ENCODE measurements at places on chromosomes 3 and 15.

DNA sequence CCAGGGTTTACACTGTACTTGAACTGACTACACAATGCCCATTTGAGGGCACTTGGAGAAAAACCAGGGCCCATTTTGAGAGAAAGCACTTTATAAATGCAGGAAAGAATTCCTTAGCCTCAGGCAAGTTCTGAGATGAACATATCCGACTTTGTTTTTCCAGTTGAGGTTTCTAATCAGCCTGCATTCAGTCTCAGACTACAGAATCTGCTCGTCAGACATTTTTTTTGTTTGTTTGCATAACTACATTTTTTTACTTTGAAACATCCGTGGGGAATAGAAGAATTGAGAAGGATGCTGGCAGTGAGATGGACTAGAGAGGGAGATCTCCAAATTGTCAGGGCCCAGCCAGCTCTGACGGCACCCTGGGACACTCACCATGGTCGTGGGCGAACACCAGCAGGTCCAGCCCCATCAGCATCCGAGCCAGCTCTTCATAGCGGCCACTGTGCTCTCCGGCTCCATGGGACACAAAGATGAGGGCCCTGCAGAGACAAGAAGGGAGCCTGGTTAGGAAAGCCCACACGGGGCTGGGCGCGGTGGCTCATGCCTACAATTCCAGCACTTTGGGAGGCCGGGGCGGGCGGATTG lies 40.8 kb downstream of the MGLL start:
- no peak for DNase-seq

DNA sequence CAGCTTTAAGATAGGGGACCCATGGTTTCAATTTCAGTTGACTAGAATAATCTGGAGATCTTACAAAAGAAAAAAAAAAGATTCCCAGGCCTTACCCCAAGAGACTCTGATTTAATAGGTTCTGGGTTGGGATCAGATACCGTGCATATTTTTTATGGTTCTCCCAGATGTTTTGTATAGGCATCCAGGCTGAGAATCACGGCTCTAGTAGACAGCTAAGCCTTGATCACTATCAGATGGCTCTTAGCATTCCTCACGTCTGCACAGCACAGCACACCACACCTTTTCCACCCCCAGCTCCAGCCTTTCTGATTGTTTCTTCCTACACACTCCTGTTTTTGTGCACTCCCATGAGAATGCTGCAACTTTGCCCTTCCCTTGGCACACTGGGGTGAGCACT lies 40.8 kb downstream of the TMEM45A start:
- DNase-seq: no peak

GRCh38 chr3:195075199-195075940 lies 195.6 kb downstream of the XXYLT1 start:
- no peak for DNase-seq

- DNase-seq: no peak
These were observed 59.9 kb upstream of the MCF2L2 start for GRCh38 chr3:183488343-183488742.

- no peak for DNase-seq
These were observed 618.6 kb downstream of the NLGN1 start for GRCh38 chr3:174016186-174016585.

DNA sequence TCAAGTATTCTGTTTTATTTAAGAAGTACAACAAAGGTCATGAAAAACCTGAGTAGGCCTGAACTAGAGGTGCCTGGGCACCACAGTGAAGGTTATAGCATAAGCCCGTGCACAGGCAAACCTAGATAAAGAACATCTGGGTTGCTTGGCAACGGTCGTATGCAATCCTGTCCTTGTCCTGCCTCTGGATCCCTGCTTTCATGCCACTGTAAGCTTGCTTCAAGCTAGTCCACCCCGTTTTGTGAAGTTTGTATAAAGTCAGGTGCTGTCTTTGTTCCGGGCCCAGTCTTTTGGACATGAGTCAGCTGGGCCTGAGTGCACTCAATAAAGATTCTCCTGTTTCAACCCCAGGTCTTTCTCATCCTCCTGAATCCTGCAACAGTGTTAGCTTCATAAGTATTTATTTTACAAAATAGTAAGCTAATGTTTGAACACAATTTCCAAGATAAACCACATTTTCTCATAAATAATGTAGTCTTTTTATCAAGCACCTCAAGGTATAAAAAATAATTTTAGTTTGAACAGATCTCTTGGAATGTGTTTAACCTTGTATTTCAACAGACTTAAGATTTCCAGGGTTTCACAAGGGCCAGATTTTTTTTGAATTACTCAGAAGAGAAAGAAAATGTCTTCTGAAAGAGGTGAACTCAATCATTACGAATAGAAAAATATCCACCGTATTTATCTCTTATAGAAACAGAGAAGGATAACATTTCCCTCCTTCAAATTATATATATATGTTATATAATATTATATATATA lies 14.3 kb upstream of the SLC9C1 start:
- peak; percentile 30 for DNase-seq

DNA sequence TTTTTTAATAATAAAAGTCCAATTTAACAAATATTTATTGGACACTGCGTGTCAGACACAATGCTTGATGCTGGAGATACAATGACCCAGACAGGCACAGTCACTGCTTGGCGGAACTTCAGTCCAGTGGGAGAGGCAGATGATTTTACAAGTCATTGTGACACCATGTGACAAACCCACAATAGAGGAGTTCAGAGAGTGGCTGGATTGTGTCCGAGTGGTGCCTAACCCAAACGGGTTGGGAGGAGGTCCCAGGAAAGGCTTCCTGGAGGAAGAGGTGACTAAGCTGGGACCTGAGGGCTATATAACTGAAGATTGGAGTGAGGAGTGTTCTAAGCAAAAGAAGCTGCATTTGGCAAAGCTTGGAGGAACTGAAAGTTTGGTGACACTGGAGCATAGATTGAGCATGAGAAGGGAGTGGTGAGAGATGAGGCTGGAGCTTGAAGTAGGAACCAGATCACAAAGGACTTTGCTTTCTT lies 41.4 kb downstream of the CRTC3 start:
- DNase-seq: no peak
